Suppressor macrophage (primary cell): ENCODE measurements at places on chromosomes 7 and 10.

- DNase-seq, result no peak
These were observed 34.6 kb upstream of the DAGLB start for GRCh38 chr7:6482307-6482706.

DNA sequence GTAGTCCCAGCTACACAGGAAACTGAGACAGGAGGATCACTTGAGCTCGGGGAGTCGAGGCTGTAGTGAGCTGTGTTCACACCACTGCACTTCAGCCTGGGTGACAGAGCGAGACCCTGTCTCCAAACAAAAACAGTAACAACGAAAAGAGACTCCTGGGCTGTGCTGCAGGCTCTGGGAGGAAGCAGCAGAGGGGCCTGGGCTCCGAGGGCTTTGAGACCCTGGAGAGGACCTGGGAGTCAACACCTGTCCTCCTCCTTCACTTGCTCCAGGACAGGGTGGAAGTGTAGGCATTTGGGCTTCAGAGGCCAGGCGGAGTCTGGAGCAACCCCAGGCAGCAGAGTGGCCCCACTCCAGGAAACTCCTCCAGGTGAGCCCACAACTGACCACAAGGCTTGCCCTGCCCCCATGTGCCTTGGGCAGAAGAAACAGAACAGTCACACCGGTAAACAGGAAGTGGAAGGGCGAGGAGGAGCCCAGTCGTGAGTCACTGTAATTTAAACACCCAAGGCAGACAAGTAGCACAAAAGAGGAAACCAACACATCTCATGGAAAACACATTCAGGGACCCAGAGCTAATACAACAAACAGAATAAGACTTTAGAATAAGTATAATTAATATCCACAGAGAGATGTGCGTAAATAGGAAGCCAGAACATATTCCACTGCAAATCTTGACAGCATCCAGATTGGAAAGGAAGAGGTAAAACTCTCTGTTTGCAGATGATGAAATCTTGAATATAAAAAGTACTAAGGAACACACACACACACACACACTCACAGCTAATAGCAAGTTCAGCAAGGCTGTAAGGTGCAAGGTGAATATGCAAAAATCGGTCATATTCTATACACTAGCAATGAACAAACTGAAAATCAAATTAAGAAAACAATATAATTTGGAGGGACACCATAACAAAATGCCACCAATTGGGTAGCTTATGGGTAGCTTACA is 20.5 kb upstream of the RASGEF1A start:
- DNase-seq, result peak; percentile 33

- DNase-seq, result peak; percentile 34
These were observed 35.6 kb downstream of the ACADSB start for GRCh38 chr10:123044391-123044790.

GRCh38 chr10:30827531-30828120 is 198.1 kb upstream of the LYZL2 start:
- no peak for DNase-seq

- no peak for DNase-seq
These were observed 62.8 kb downstream of the ADARB2 start for GRCh38 chr10:1674501-1674900.

GRCh38 chr10:93124580-93125318 is 51.1 kb downstream of the CYP26A1 start:
- DNase-seq, result peak; percentile 8

DNA sequence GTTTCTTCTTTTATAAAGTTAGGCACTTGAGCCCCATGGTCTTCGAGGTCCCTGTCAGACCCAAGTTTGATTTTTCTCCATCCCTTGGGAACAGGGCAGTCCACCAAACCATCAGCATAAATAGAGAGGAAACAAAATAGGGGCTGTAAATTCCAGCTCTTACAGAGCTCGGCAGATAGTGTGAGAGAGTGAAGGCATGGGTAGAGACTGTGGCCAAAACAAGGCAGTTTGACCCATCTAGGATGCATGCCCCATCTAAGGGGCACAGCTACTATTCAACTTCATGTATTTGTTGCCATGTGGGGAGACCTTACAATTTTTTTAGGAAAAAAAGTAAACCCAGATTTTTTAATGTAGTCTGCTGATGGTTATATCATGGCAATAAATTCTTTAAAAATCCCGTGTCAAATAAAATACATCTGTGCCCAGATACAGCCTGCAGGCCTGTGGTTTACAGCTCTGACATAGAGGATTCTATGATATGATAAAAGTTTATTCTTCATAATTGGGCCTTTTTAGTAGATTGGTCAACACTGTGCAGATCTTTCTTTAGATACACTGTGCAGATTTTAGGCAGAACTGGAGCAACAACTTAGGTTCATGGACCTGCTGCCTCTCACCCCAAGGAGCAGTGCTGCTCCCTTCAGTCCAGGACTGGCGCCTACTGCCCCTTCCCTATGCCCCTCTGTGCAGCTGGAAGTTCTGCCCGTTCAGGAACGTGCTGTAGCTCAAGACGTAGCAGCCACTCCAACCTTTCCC is 5.3 kb downstream of the PPP1R3C start:
- no peak for DNase-seq

DNA sequence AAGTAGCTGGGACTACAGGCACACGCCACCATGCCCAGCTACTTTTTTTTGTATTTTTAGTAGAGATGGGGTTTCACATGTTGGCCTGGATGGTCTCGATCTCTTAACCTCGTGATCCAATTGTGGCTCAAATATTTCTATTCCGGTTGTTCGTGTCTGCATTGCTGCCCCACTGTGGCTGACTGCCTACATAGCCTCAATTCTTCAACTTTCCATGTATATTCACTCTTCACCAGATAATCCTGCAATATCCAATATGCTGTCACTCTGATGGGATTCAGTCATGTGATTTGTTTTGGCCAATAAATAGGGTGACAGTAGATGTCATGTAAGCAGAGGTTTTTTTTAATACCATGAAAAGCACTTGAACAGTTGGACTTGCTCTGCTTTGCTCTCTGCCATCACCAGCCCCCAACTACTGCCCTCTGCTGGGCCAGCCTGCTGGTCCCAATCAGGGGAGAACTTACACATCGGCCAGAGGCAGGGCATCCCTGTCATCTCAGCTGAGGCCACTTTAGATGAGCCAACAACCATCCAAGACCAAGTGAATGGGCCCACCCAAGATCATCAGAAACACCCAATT is 56.7 kb downstream of the NSUN6 start:
- peak; percentile 9 for DNase-seq
